ENCODE measurements at places on chromosomes 7 and 10.

DNA sequence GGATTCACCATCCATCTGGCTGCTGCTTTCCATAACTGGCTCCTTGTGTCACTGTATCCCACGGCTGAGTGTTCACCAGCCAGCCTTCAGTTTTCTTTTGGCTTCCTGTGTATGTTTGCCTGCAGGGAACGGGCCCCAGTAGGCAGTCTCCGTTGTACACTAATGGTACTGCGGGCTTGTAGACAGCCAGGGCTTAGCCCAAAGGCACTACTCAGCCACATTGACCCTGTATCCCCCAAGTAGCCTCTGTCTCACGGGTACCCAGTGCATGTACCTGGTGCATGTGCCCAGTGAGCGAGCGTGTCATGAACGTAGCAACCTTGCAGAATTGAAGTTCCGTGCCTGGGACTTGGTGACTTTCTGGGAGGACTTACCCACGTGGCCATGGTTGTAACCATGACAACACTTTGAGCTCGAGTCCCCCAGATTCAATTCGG, 6.1 kb downstream of the PFKFB3 start:
- DNase-seq: no peak

DNA sequence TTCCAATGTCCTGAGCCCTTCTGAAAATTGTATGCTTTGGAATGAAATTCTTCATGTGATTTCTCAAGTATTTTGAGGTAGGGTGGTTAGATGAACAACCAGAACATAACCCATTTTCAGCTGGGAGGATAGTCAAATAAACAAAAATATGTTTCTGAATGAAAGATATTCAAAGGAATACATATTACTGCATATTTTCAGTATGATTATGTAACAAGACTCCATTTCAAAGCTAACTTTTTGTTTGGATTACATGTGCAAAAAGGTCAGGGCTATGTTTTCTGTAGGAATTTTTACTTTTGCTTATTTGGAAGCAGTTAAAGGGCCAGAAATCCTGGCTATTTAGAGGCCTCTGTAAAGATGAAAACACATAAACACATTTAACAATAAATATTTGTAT, 27.7 kb downstream of the CDK6 start:
- DNase-seq: no peak

DNA sequence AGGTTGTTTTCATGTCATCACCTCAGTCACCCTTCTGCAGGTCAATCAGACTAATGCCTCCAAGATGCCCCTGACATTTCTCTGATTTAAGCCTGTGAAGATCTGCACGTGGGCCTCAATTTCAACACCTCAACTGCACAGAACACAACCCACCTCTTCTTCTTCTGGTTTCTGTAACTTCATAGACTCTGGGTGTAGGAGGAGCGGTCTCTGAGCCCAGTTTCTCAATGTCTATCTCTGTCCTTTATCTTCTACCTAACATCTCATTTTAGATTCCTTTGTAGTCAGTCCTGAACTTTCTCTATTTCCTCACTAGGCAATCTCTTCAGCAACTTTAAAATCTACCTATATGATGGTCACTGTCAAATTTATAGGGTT, 85.6 kb downstream of the PRKCQ start:
- no peak for DNase-seq

- DNase-seq: peak; percentile 24
Observed at GRCh38 chr7:134632937-134633540, 13.6 kb upstream of the BPGM start.

- no peak for DNase-seq
Observed at GRCh38 chr10:86071758-86072157, 294.8 kb downstream of the GRID1 start.

DNA sequence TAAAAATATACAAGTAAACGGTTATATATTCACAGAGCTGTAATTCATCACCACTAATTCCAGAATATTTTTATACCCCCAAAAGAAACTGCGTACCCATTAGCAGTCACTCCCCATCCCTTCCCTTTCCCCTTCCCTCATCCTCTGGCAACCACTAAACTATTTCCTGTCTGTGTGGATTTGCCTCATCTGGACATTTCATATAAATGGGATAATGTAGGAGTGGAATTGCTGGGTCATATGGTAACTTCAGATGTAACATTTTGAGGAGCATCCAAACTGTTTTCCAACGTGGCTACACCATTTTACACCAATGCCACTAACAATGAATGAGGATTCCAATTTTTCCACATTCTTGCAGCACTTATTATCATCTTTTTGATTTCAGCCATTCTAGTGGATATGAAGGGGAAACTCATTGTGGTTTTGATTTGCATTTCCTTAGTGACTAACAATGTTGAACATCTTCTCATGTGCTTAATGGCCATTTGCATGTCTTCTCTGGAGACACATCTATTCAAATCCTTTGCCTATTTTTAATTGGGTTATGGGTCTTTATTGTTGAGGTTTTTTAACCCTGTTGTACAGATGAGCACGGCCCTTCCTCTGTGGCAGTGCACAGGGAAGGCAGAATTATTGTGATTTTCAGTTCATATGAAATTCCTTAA, 79.2 kb downstream of the RBM20 start:
- DNase-seq: no peak

- no peak for DNase-seq
Observed at GRCh38 chr7:16587790-16588189, 57.8 kb downstream of the ANKMY2 start.

GRCh38 chr10:38047666-38048065, 37.2 kb downstream of the ZNF33A start:
- no peak for DNase-seq

DNA sequence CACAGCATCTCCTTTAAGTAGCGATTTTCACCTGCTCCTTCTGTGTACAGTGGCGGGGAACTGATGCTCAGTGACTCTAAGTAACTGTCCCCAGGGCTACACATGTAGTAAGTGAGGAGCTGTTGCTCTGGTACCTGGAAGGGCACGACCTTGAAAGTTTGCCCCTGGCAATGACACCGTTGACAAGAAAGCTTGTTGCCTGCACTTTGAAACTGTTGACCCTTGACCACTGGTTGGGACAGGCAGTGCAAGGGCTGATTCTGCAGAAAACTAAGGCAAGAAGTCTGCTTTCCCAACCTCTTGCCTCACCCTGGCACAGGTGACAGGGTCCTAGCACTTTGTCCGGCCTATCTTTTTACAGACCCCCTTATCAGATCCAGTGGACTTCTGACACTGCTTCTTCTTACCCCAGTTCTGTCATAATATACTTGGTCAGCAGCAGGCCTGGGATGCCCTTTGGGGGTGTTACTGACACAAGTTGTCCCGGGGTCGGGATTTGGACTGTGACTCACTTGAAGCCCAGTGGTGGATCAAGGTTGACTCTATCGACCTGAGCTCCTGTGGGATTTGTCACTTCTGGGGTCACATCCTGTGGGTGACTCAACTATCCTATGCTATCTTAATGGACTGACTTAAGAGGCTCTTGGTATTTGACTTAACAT, 5.8 kb downstream of the ACSL5 start:
- no peak for DNase-seq

- DNase-seq: no peak
Observed at GRCh38 chr7:98753989-98754479, 115.8 kb downstream of the TMEM130 start.

DNA sequence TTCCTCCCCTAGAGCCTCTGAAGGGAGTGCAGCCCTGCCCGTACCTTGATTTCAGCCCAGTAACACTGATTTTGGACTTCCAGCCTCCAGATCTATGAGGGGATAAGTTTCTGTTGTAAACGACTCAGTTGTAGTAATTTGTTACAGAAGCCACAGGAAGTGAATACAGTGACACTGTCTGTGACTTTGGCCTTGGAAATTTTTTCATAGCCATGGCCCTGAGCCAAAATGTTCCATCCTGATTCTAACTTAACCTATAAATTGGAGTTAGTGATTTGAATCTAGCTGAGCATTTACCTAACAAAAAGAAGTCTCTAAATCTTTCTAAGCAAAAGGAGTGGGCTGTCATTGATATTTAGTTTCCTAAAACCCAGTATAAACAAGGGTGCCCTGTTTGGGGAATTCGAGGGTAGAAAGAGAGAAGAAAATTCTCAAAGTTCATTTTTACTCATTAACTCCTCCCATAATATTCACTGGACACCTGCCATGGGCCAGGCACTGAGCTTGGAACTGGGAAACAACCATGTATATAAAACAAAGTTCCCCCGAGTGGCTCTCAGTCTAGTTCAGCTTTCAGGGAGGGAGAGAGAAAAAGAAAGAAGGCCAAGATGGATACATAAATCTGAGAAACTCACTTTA, 162.3 kb downstream of the SKIDA1 start:
- no peak for DNase-seq

GRCh38 chr10:52447931-52448353, 133.9 kb downstream of the DKK1 start:
- DNase-seq: no peak

DNA sequence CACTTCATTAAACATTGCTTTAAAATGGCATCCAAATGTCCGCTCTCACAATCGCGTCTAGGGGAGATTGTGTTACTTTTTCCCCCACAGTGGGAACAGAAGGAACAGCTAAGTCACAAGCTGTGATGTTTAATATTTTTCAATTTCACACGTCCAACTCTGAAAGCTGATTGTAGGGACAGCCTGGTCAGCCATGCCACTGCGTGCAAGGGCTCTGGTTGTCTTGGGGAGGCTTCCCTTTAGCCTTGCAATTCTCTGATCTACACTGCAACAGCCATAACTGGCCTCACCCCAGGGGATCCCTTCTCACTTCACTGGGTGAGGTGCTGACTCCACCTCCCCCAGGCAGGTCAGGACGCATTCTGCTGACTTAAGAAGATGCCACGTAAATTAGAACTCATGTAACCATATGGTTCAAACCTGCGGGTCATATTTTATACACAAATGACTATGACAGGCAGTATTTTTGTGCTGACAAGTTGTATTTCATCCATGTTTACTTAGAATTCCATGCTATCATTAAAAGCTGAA, 425.2 kb upstream of the NFE2L3 start:
- DNase-seq: no peak

DNA sequence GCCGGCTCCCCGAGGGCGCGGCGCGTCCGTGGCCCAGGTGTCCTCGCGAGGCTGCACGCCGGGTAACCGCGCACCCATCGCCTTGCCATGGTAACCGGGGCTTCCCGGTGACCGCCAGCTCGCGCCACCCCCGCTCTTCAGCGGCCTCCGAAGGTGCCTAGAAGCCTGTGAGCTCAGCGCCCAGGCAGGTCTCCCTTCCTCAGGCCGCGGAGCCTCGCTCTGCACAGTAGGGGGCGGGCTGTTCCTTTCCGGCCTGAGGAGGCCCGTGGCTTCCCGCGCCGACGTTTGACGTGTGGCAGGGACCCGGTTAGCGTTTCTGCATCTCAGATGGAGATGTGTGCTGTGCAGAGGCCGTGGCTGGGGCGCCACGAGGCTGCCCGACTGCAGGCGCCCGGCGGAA, 117.1 kb downstream of the DYNC2I1 start:
- peak; percentile 41 for DNase-seq

DNA sequence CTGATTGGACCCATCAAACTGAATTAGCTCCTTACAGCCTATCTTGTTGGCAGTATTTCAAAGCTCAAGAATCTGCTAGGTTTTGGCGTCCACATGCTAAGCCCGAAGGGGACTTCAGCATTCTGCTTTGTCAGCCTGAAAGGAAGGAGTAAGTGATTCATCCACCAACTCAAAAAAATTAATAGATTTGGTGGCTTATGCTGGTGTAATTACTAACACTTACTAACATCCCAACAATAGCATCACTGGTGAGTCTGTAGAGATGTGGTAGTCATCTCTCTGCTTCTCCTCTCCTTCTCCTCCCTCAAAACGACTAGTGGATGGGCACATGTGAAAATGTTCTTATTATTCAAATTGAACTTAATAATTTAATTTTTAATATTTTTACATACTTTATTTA, 53.8 kb upstream of the EGR2 start:
- no peak for DNase-seq

DNA sequence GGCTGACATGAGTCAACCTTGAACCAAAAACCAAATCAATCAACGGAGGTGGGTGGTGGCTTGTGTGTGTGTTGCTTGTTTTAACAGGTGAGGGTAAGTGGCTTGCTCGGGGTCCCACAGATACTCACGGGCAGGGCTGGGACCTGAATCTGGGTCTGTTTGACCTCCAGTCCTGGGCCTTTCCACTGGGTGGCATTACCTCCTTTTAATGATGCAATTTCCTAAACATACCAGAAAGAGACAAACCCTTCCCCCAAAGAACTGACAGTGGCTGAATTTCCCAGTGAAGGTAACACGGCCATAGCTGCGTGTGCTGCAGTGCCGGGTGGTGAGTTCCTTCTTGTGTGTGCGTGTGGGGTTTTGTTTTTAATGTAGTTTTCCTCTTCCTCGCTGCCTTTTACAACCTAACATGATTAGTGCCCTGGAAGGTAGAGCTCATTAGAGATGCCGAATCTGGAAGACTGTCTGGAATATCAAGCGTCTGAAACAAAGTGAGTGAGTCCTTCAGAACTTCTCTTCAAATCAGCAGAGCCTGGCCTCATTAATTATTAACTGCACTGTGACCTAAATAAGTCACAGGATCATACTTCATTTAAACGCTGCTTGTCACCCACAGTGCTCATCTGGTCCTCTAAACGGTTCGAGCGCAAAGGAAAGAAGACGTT, 166.1 kb upstream of the TCERG1L start:
- no peak for DNase-seq

GRCh38 chr7:142733271-142733670, 16.0 kb upstream of the PRSS1 start:
- DNase-seq: no peak

GRCh38 chr7:159105832-159106811, 38.5 kb downstream of the VIPR2 start:
- DNase-seq: no peak

DNA sequence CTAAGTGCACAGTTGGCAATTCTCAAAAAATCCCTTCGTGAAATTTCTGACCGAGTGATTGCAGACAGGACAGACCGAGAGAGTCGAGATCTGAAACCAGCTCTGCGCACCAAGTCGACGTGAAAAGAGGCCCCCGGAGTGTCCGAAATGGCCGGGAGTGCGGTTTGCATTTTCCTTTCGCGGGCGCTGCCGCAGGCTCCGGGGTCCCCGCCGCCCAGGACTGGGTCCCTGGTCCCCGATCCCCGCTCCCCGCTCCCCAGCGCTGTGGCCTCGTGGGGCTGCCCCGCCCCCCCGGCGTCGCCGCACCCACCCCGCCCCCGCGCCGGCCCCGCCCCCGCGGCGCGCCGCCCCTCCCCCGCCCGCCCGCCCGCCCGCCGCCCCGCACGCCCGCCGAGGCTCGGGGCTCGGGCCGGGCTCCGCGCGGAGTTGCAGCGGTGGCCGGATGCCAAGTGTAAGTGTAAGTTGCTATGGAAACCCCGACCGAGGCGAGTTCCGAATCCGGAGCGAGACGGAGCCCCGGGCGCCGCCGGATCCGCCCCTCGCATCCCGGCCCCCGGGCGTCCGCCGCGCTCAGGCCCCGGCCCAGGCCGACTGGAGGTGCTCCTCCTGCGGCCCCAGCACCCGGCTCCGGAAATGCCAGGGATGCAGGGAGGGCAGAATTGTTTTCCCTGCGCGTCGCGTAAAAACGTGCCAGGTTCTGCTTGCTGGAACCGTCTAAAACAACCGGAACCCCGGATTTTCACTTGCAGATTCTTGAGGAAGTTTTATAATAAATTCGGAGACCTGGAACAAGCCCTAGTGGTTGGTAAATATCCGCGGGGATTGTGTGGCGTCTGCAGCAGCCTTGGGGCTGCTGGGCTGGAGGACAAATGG, 4.6 kb downstream of the BMI1 start:
- DNase-seq: peak; percentile 84

All from CD4-positive, alpha-beta T cell treated with Interleukin-1 beta for 1 hour (primary cell).